HS-27A (cell line): ENCODE measurements at places on chromosomes 7 and 10.
A peak's percentile ranks its signal among the peaks of the same experiment; 100 is the strongest.

DNA sequence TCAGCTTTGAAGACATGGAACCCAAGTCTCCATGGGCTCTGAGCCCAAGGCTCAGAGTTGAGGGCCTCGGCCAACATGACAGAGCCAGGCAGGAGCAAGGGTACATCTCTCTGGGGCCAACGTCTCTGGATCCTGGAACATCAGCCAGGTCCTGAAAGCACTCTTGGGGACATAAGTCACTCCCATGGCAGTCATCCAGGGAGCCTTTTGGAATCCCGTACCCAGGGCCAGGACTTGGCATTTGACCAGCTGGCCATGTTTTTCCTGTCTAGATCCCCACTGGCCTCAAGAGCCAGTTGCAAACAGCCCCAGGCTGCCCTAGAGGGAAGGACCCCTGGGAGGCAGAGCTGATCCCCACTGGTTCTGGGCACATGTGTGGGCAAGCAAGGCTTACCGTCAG lies 4.3 kb upstream of the CXCL12 start:
- DNase-seq = no peak

DNA sequence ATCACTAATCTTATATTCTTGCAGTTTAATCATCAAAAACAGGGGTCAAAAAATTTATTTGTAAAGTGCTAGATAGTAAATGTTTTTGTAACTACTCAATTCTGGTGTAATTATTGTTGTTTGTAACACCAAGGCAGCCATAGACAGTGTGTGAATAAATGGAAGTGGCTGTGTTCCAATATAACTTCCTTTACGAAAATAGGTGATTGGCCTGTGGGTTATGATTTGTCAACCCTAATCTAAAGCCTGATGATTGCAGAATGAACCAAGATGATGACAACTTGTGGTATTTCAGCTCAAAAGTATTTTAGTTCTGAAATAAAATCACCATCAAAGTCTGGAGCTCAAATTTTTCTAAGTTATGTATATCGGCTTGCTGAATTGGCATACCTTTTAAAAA lies 34.4 kb upstream of the ETV1 start:
- no peak for DNase-seq

- DNase-seq = peak; percentile 92
Observed at GRCh38 chr10:89278034-89278535, 23.8 kb upstream of the IFIT2 start.

DNA sequence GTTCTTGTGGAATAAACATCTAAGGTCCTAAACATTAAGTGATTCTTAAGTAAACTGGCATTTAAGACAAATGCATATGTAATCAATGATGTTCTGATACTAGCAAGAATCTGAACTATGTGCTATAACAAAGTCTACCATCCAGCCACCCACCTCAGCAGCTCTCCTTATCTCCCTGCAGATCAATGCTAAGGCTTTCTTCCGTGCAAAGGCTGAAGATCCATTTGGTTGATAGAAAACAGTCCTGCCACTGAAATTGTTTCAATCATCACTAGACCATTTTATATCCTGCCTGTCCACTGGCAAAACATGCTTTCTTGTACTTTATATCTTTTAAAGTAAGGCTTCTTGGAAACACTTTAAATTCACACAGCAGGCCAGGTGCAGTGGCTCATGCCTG lies 6.3 kb upstream of the SMKR1 start:
- DNase-seq = no peak

- no peak for DNase-seq
Observed at GRCh38 chr10:66218981-66219587, 706.8 kb upstream of the LRRTM3 start.

GRCh38 chr10:13118784-13119410 lies 18.9 kb downstream of the OPTN start:
- DNase-seq = no peak

DNA sequence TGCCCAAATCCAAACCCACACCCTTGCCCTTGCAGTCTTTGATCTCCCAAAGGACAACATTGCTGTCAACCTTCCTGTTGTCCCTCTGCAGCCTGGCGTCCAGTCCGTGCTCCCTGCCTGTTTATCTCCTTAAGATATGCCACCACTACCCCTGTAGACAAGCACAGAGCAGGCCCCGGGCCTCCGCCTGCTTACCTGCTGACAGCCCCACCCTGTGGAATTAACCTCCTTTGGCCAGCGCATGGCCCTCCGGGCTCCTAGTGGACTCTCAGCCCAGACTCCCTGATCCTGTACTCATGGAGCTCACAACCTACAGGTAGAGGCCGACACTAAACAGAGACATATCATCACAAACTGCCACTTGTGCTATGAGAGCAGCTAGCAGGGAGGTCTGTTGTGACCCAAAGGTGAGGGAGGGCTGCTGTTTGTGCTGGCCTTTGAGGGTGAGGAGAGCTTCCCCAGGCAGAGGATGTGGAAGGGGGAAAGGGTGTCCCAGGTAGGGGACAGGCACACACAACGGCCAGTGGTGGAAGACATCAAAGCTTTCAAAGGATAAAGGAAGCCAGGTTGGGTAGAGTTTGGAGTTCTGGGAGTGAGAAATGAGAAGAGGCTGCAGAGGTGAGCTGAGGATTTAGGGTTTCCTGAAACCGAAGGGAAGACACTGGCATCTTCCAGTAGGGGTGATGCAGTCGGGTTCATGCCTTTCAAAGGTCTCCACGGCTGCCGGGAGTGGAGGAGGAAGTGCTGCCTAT lies 174.5 kb upstream of the ZMIZ1 start:
- DNase-seq = no peak

- no peak for DNase-seq
Observed at GRCh38 chr7:7127773-7128172, 54.6 kb upstream of the C1GALT1 start.

GRCh38 chr7:102897211-102897631 lies 15.6 kb upstream of the LRRC17 start:
- DNase-seq = no peak

DNA sequence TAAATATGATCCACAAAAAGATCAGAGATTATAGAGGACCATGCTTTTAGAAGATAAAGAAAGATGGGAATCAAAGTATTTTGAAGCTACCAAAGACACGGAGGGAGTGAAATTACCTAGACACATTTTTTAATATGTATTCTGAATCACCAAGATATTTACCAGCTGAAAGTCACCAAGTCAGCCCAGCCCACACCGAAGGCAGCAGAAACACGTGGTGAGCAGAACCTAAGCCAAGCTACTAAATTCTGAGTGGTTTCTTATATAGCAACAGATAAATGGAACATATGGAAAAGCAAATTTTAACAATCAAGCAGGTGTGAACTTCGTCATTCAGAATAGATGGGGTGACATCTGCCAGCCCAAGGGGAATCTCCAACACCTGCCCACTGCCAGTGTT lies 134.7 kb upstream of the AKR1E2 start:
- no peak for DNase-seq

- DNase-seq = no peak
Observed at GRCh38 chr7:107079212-107079940, 34.9 kb downstream of the PRKAR2B start.

- no peak for DNase-seq
Observed at GRCh38 chr10:60649485-60650377, 128.5 kb upstream of the CDK1 start.

DNA sequence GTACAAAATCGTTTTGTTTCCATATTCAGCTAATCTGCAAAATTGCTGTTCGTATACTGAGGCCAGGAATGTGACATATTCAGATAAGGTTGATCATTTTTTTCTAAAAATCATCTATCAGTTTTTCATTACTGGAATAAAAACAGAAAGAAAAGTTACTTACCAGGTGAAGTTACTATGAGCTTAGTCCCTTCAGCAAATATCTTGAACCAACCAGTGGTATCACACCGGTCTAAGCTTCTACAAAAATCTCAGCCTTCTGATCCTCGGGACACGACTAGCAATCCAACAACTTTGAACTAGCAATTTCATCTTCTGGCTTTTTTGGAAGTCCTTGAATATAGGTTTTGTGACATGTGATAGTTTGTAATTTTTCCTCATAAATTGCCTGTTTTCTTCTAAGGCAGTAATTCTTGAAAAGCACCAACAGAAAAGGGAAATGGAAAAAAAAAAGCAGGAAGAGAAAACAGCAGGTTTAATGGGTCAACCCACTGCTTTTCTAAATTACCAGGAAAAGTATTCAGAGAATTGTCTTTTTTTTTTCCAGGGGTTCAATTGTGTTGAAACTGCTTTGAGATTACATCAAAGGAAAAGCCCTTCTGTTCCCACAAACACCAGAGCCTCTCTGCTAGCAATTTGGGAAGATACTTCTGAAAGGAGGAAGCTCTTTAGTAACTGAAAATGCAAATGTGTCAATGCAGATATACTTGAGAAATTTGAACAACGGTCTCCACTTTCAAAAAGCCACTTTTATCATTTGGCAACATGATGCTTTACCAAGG lies 2.9 kb upstream of the TARP start:
- no peak for DNase-seq

GRCh38 chr7:26343320-26343832 lies 51.7 kb downstream of the SNX10 start:
- no peak for DNase-seq

GRCh38 chr10:3945026-3945425 lies 160.0 kb upstream of the KLF6 start:
- no peak for DNase-seq

DNA sequence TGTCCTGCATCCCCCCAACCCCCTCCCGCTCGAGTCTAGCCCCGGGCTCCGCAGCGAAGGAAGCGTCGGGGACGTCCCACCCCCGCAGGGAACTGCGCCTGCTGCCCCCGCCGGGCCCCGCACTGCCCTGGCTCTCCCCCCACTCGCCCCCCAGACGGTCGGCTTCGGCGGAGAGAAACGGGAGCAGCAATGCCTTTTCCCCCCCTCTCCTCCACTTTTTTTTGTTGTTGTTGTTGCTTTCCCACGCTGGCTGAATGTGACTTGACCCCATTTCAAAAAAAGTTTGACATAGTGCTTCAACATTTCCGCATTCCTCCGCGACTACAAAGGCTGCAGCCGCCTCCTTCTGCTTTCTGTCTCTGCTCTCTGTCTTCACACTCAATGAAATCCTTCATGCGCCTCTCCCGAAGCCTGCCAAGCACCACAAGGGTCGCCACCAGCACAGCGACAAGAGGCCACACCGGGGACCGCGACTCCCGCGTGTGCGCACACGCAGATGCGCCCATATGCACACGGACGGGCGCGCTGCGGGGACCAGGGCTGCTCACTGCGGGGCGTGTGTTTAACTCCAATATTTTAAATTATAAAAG lies 1.0 kb downstream of the CDK6 start:
- DNase-seq = no peak

- no peak for DNase-seq
Observed at GRCh38 chr7:23930312-23930711, 220.3 kb downstream of the STK31 start.

DNA sequence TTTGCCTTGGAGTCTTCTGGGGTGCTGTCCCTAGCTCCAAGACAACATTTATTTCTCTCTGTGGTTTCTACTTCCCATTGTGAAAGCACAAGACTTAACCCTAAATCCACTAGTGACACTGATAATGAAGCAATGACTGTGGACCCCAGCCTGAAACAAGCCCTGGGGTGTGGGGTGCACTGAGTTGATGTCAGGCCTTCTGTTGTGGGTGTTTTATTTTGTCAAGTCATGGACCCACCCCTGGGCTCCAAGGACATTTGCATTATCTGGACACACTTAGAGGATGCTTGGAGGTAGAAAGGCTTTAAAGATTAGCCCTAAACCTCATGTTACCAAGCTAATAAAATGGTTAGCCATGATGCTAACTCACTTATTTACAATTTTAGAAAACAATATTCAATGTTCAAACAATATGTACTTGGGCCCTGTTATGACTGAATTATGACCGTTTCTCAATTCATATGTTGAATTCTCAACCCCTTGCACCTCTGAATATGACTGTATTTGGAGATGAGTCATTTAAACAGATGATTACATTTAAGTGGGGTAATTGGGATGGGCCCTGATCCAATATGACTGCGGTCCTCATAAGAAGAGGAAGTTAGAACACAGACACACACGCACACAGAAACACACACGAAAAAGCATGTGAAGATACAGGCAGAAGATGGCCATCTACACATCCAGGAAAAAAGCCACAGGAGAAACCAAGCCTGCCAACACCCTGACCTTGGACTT lies 137.2 kb upstream of the IGFBP3 start:
- DNase-seq = no peak

DNA sequence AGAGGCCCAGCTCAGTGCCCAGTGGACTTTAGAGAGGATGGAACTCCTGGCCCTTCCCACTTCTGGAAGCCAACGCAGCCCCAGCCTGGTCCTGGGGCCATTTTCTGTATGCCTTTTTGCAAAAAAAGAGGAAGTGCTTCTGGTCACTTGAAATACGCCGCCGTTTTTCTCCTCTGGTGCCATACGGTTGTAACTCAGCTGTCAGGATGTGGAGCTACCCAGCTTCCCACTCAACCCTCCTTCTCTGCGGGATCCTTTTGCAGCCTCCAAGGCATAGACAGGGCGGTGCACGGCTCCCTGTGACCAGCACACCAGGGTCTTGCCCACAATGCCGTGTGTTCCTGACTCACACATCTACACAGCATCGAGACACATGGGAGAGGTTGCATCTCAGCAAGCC lies 369.6 kb downstream of the TCERG1L start:
- no peak for DNase-seq

GRCh38 chr7:96200740-96201139 lies 121.2 kb downstream of the SLC25A13 start:
- DNase-seq = no peak

GRCh38 chr10:133520193-133520738 lies 6.9 kb upstream of the CYP2E1 start:
- DNase-seq = peak; percentile 8

GRCh38 chr7:117111535-117111934 lies 158.2 kb downstream of the ST7 start:
- no peak for DNase-seq

DNA sequence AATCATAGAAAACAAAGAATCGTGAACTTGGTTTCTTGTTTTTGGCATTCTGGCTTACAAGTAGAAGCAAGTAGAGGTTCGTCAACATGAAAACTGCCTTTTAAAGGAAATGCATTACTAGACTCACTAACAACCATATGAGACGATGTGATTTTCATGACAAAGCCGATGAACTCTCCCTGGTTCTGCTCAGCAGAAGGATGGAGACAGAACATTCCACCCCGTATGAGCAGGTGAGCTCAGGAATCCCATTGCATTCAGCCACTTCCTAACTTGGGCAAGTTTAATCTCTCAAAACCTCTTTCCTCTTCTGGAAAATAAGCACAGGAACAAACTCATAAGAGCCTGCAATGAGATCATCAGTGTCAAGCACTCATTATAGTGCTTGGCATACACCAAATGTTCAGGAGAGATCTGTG lies 57.4 kb upstream of the SVIL start:
- no peak for DNase-seq

GRCh38 chr7:83455612-83456011 lies 193.3 kb downstream of the SEMA3E start:
- DNase-seq = no peak

DNA sequence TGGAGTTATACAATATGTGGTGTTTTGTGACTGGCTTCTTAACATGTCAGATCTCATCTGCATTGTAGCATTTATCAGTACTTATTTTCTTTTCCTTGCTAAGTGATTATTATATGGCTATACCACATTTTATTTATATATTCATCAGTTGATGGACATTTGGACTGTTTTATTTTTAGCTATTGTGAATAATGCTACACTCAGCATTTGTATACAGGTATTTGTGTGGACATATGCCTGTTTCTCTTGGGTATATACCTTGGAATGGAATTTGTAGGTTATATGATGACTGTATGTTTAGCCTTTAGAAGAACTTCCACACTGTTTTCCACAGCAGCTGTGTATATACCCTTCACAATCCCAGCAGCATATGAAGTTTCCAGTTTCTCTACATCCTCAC lies 86.5 kb downstream of the GSDME start:
- no peak for DNase-seq

- no peak for DNase-seq
Observed at GRCh38 chr10:126243306-126243705, 145.0 kb downstream of the ADAM12 start.

GRCh38 chr10:130141460-130141859 lies 5.3 kb downstream of the GLRX3 start:
- DNase-seq = no peak
